ENCODE measurements at places on chromosomes 4 and X.

GRCh38 chr4:55887594-55887993 is 34.1 kb downstream of the EXOC1 start:
- no peak for DNase-seq
- no peak overlapping the region for H3K27ac ChIP-seq
- peaks cover 10% of the 10 kb centered on the region for H3K4me1 ChIP-seq
- no peak overlapping the region for H3K4me3 ChIP-seq
- H3K36me3 ChIP-seq: peaks cover 14% of the 10 kb centered on the region

DNA sequence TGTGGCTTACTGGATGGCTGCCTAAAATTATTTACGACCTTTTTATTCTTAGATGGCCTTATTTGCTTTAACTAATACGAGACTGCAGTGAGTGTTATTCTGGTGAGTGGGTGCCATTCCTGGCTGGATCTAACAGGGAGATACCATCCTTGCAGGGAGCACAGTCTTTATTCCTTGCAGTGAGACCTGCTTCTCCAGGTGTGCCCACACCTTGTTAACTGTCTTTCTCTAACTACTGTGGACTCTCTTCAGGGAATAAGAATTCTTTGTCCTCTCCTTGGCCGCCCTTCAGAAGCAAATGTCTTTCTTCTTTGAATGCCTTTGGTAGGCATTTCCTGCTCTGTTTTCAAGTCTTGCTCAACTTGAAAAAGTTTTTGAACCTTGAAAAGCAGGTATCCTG is 34.1 kb upstream of the STOX2 start:
- H3K4me3 ChIP-seq: no peak overlapping the region
- H3K27ac ChIP-seq: no peak overlapping the region
- H3K27me3 ChIP-seq: no peaks in the 10 kb centered on the region
- H3K36me3 ChIP-seq: no peaks in the 10 kb centered on the region

DNA sequence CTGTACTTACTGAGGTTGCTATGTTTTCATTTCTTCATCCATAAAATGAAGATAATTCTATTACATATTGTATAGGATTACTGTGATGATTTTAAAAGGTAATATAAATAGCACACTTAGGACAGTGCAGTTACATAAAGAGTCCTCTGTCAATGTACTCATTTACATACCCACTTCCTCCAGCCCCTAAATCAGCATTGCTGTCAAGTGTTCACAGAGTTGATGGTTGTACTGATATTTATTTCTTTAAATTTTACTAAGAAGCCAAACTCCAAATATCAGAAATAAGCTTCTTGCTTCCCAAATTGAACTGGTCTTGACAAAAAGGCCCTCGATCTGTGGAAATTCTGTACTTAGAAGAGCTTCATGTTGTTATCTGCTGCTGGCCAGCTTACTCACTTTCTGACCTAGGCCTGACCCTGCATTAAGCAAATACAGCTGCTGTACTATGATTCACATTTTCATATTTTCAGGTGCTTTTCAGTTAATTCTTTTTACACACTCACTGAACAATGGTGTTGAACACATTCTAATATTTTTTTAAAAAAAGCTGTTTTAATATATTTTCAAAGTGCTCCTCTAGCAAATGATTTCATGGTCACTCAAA is 259.6 kb downstream of the UNC5C start:
- peaks cover 21% of the 10 kb centered on the region for H3K4me1 ChIP-seq
- no peak overlapping the region for H3K4me3 ChIP-seq
- no peaks in the 10 kb centered on the region for H3K27me3 ChIP-seq
- no peaks in the 10 kb centered on the region for H3K36me3 ChIP-seq

DNA sequence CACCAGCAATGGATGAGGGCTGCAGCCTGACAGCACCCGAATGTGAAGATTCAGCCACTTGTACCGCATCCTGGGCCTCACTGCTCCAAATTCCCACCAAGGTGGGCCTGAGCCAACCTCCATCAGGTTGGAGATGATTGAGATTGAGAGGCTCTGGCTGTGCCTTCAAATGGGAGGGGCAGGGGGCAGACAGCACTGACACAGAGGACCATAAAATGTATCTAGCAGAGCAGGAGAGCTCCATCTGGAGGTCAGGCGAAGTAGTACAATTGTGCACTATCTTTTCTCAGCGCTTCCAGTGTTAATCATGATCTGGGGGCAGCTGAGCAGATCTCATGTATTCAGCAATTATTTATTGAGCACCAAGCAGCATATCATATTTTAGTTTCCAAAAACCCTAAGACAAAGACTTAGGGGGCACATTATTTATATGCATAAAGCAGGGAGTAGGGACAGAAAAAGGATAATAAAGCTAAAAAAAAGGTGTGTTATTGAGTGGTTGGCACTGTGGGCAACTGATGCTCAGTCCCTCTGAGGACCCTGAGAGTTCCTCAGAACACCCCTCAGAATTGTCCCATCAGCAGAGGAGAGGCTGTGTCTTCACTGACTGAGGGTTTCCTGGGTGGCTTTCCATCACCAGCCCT is 31.6 kb upstream of the C1QTNF7 start:
- no peaks in the 10 kb centered on the region for H3K27me3 ChIP-seq
- no peak overlapping the region for H3K4me3 ChIP-seq
- H3K27ac ChIP-seq: no peak overlapping the region
- peak; percentile 64 for DNase-seq

GRCh38 chr4:36385951-36386571 is 104.6 kb downstream of the DTHD1 start:
- no peaks in the 10 kb centered on the region for H3K36me3 ChIP-seq
- H3K27me3 ChIP-seq: no peaks in the 10 kb centered on the region
- H3K4me3 ChIP-seq: peak overlapping the region; percentile 28
- peak; percentile 20 for DNase-seq
- H3K4me1 ChIP-seq: peaks cover 22% of the 10 kb centered on the region
- peak overlapping the region; percentile 67 for H3K27ac ChIP-seq

- no peak for DNase-seq
- H3K27me3 ChIP-seq: no peaks in the 10 kb centered on the region
- H3K4me3 ChIP-seq: no peak overlapping the region
- H3K36me3 ChIP-seq: no peaks in the 10 kb centered on the region
- no peaks in the 10 kb centered on the region for H3K4me1 ChIP-seq
These were observed 70.8 kb downstream of the NPNT start for GRCh38 chr4:105966051-105966450.

GRCh38 chrX:154370300-154371016 is 4.0 kb downstream of the FLNA start:
- peaks cover 35% of the 10 kb centered on the region for H3K4me1 ChIP-seq
- DNase-seq: no peak
- H3K36me3 ChIP-seq: peaks cover 15% of the 10 kb centered on the region
- no peaks in the 10 kb centered on the region for H3K27me3 ChIP-seq
- H3K27ac ChIP-seq: peak overlapping the region; percentile 87
- H3K4me3 ChIP-seq: peak overlapping the region; percentile 95

- H3K27me3 ChIP-seq: no peaks in the 10 kb centered on the region
- no peak overlapping the region for H3K27ac ChIP-seq
- no peaks in the 10 kb centered on the region for H3K4me1 ChIP-seq
- no peaks in the 10 kb centered on the region for H3K36me3 ChIP-seq
These were observed 281.2 kb upstream of the GNPDA2 start for GRCh38 chr4:45007508-45007907.

- peaks cover 7% of the 10 kb centered on the region for H3K36me3 ChIP-seq
- H3K4me3 ChIP-seq: no peak overlapping the region
- peaks cover 15% of the 10 kb centered on the region for H3K4me1 ChIP-seq
- H3K27ac ChIP-seq: no peak overlapping the region
These were observed 2.8 kb upstream of the PITX2 start for GRCh38 chr4:110625576-110626257.

DNA sequence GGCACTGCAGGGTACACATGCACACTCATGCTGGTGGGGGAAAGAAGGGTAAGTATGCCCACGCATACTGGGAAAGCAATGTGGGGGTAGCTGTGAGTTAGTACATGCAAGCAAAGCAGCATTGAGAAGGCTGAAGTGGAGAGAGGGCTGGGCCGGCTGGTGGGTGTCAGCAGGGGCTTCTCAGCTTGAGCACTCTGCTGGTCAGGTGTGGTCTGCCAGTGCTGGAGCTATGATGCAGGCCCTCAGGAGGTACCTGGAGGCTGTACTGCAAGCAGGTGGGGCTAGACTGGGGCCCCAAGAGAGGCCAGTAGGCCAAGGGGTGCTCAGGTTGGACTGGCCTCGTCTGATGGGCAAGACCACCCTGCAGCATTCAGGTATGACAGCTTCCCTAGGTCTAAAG is 61.9 kb upstream of the SERPINA7 start:
- H3K27me3 ChIP-seq: no peaks in the 10 kb centered on the region
- no peak overlapping the region for H3K27ac ChIP-seq
- no peak overlapping the region for H3K4me3 ChIP-seq
- H3K36me3 ChIP-seq: no peaks in the 10 kb centered on the region
- DNase-seq: no peak

- peaks cover 15% of the 10 kb centered on the region for H3K4me1 ChIP-seq
- H3K4me3 ChIP-seq: no peak overlapping the region
- no peaks in the 10 kb centered on the region for H3K27me3 ChIP-seq
- no peak overlapping the region for H3K27ac ChIP-seq
- DNase-seq: no peak
These were observed 41.3 kb downstream of the RAPGEF2 start for GRCh38 chr4:159144112-159144694.

- H3K4me1 ChIP-seq: no peaks in the 10 kb centered on the region
- H3K4me3 ChIP-seq: no peak overlapping the region
- no peaks in the 10 kb centered on the region for H3K36me3 ChIP-seq
- DNase-seq: no peak
- H3K27ac ChIP-seq: no peak overlapping the region
These were observed 39.6 kb downstream of the HTRA3 start for GRCh38 chr4:8308856-8309771.

GRCh38 chr4:158625544-158625943 is 46.1 kb downstream of the C4orf46 start:
- H3K27me3 ChIP-seq: peaks cover 14% of the 10 kb centered on the region
- no peak for DNase-seq
- no peak overlapping the region for H3K27ac ChIP-seq
- no peaks in the 10 kb centered on the region for H3K4me1 ChIP-seq
- H3K4me3 ChIP-seq: no peak overlapping the region

GRCh38 chrX:131762802-131763234 is 218.9 kb downstream of the OR13H1 start:
- no peak overlapping the region for H3K4me3 ChIP-seq
- H3K36me3 ChIP-seq: peaks cover 7% of the 10 kb centered on the region
- no peaks in the 10 kb centered on the region for H3K4me1 ChIP-seq
- no peaks in the 10 kb centered on the region for H3K27me3 ChIP-seq
- no peak for DNase-seq

DNA sequence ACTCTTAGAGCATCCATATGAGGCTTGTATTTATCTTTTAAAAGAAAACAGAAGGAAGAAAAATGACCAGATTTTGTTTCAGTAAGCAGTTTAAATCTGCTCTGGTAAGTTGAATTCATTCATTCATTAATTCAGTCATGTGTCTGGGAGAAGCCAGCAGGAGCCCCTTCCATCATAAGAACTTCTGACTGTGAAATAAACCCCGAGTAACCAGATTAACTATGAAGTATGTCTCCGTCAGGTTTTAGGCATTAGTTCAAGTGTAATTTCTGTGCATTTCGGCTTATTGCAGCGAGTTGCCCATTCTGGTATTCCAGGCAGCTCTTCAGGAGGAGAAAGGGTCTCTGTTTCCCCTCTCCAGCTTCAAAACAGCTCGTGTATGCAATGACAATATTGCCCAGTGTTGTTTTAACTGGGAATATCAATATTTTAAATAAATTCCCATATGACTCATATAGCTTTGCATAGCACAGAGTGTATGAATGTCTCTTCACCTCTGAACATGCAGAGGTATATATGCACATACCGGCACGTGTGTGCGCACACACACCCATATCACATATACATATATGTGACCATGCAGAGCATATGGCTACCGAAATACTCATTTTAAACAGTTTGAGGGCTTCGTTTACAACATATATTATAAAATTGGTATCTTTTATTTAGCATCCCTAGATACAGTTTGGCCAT is 255.3 kb downstream of the BCOR start:
- no peaks in the 10 kb centered on the region for H3K36me3 ChIP-seq
- no peaks in the 10 kb centered on the region for H3K4me1 ChIP-seq
- DNase-seq: no peak
- H3K27me3 ChIP-seq: peaks cover 2% of the 10 kb centered on the region

DNA sequence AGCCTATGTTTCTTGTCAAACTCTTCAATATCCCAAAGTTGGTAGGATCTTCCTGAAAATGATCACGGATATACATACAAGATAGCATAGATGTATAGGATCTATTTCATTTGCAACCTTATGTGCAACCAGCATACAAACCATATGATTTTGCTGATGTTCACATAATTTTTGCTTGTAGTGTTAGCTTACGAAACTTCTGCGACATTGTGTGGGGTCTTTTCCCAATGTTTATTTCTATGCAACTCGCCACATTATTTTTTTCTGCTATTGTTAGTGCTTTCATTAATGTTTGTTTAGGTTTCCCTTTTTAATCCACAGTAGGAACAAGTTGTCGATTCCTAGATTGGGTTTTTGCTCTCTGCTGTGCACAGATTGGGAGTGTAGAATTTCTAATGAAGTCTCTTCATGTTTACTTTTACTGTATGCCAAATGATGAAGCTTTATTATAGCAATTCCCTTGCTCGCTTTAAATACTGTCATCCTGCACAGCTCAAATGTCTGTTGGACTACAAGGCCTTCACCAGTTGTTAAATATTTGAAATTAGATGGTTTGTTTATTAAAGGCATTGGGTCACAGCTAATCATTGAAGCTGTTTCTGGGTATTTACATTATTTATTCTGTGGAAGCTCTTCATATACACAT is 257.6 kb upstream of the PCDH7 start:
- no peaks in the 10 kb centered on the region for H3K4me1 ChIP-seq

DNA sequence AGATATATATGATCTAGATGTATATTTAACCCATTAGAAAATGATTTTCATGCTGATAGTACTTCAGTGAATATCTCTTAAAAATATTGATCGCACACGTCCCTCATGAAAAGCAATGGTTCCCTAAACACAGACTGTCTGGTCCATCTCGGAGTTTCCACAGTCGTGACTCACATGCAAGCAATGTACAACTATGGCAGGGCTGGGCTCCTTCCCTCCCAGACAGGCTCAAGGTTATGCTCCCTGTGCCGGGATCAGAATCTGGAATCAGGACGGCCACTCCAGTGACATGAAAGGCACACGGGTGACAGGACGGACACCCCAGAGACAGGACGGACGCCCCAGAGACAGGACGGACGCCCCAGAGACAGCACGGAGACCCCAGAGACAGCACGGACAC is 40.2 kb upstream of the PPP2R3B start:
- no peaks in the 10 kb centered on the region for H3K36me3 ChIP-seq
- no peak for DNase-seq
- peaks cover 16% of the 10 kb centered on the region for H3K27me3 ChIP-seq
- no peak overlapping the region for H3K4me3 ChIP-seq
- H3K27ac ChIP-seq: no peak overlapping the region

DNA sequence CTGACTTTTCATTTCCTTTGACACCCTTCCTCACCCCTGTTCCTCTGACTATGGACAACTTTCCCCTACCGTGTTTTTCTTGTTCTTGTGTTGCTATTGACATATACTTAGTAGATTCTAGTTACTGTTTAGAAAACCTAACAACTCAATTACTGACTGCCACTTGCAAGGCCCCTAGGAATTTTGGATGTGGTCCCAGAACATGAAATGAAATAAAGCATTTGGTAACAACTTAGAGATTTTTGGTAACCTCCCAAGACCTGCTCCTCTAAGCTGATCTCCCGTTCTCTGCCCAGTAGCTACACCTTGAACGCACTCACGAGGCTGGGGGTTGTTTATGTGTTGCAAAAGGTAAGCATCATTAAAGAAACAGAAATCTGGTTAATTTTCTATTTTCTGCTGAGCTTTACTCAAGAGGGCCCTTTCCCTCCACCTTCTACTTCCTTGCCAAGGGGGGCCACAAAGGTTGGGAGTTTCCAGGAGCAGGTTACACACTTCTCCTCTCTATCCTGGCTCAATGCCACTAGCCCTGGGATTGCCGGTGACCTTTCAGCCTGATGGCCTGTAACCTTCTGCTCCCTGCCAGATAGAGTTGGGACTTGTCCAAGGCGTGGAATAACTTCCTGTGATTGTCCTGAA is 20.5 kb downstream of the GAB3 start:
- H3K4me1 ChIP-seq: peaks cover 97% of the 10 kb centered on the region
- DNase-seq: no peak
- H3K4me3 ChIP-seq: no peak overlapping the region
- H3K27ac ChIP-seq: peak overlapping the region; percentile 46
- H3K27me3 ChIP-seq: no peaks in the 10 kb centered on the region
- no peaks in the 10 kb centered on the region for H3K36me3 ChIP-seq

Measured in activated naive CD8-positive, alpha-beta T cell treated with anti-CD3 and anti-CD28 coated beads, Interleukin-2, amount 50 U/mL, for 24 hours (primary cell).